ENCODE measurements at places on chromosomes 5 and 9.

DNA sequence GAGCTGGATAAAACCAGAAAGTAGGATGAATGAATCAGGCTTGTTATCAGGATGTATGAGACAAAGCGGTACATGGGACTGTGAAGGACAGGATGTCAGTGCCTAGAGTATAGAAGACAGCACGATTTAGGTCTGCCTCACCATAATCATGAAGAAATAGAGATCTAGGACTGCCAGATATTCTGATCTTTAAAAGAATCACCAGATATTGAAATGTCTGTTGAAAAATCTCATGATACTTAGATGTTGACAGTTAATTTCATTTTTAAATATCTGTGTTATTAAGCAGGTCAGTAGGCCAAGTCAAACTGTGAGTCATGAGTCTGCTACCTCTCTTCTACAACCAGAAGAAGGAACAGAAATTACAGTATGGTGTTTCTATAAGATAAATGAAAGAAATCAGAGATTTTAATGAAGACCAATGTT, 65.0 kb downstream of the ST8SIA4 start:
- no peak for DNase-seq

DNA sequence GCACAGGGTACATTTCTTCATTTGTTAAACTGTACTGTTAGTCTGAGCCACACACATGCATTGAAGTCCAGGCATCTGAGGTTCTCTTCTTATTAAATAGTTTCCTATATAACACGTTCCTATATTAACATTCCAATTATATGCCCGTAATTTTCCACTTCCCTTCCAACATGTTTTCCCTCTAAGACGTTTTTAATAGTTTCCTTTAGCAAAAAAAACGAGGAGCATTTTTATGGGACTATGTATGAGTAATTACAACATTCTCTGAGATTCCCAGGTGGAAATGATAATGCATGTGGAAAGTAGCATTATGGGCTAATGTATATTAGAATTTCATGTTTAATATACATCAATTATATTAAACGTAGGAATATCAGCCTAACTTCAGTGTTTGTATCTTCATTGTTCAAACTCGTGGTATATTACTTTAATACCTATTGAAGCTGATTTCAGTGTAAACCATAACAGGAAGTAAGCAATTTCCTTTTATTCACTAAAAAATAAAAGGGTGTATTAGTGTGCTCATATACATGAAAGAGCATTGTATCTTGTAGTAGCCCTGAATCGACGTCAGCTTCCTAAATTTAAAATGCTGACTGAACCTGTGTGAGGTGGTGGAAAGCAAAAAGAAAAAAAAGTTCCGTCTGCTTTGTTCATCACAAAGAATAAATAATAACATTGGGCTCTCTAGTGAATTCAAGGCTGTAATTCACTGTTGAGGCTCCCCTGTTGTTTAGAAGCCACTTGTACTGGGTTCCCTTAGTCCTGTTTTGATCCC, 11.3 kb downstream of the SMARCA2 start:
- DNase-seq = no peak

DNA sequence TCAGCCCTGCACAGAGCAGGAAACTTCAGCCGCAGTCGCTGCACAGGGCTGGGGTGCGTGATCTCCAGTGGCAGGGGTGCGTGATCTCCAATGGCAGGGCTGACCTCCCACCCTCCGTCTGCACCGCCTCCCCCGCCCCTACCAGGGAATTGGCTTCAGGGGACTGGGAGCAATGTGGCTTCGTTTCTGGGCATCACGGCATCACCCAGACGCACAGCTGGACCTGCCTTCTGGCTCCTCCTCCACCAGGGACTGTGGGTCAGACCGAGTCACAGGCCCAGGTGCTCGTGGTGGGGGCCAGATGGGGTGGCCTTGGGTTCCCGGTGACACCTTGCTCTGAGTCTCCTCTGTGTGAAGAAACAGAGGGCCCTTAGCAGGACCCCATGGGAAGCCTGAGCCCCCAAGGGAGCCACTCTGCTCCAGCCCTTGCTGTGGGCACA, 51.1 kb downstream of the AHRR start:
- DNase-seq = no peak

DNA sequence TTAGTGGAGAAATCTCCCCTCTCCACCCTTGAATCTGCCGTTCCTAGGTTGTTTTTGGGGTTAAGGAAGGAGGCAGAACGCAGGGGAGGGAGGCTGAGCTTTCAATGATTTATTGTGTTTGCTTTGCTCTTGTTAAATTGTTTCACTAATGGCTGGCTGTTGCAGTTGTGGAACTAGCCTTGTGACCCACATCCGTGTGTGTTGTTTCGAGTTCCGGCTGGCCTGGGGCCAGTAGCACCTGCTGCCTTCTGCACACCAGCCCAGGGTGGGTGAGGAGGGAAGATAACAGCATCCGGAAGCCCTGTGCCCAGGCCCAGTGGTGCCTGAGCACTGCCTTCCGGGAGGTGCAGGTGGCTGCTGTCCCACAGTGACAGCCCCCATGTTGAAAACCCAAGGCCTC, 3.6 kb downstream of the ERGIC1 start:
- no peak for DNase-seq

DNA sequence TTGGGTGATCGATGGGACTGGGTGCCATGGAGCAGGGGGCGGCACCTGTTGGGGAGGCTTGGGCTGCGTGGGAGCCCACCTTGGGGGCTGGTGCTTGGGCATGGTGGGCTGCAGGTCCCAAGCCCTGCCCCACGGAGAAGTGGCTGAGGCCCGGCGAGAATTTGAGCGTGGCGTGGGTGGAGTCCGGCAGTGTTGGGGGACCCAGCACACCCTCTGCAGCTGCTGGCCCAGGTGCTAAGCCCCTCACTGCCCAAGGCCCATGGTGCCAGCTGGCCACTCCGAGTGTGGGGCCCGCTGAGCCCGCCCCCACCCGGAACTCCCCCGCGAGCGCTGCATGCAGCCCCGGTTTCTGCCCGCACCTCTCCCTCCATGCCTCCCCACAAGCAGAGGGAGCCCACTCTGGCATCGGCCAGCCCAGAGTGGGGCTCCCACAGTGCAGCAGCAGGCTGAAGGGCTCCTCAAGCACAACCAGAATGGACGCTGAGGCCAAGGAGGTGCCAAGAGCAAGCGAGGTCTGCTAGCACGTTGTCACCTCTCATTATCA, 1178.6 kb upstream of the CDH10 start:
- DNase-seq = no peak

DNA sequence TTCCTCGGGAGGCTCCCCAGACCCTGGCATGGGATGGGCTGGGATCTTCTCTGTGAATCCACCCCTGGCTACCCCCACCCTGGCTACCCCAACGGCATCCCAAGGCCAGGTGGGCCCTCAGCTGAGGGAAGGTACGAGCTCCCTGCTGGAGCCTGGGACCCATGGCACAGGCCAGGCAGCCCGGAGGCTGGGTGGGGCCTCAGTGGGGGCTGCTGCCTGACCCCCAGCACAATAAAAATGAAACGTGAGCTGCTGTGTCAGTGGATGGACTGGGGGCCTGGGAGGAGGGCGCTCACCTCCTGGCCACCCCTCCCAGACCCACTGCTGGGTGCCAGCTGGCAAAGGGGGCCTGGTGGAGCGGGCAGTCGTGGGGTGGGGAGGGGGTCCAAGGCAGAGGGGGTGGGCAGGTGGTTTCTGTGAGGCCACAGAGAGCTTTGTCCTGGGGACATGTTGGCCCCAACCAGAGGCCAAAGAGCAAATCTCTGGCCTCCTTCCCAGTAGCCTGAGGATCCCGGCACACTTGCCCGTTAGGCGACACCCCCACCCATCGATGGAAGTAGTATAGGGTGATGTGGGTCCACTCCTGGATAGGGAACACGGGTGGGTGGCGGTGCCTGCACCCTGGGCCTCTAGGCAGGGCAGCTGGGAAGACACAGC, 9.8 kb downstream of the EGFL7 start:
- no peak for DNase-seq

All from effector CD4-positive, alpha-beta T cell (primary cell).